Activated CD4-positive, alpha-beta T cell treated with anti-CD3 and anti-CD28 coated beads, Interleukin-2, amount 50 U/mL, for 4 hours (primary cell): ENCODE measurements at places on chromosomes 3 and 15.

- no peak for DNase-seq
These were observed 61.6 kb upstream of the RYK start for GRCh38 chr3:134312072-134312872.

DNA sequence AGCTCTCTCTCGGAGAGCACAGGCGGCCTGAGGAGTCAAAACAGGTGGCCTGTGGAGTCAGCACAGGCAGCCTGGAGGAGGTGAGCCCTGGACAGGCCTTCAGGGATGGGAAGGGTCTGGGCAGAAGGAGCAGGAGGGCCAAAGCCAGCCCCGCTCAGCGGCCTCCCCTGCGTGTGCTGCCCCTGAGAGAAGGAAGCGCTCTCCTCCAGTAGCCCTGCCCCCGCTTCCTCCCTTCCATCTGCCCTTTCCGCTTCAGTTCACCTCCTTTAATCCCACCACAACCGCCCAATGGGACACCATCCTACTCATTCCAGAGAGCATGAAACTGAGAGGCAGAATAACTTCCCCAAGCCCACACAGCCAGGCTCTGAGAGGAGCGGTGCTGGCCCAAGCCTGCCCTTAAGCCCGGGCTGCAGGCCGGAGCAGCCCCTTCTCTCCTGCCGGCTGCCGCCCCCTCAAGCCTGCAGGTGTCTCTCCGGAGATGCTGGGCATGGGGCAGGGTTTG, 3.2 kb upstream of the NR2E3 start:
- no peak for DNase-seq

- DNase-seq: no peak
These were observed 130.3 kb upstream of the CDIN1 start for GRCh38 chr15:36449084-36449661.

DNA sequence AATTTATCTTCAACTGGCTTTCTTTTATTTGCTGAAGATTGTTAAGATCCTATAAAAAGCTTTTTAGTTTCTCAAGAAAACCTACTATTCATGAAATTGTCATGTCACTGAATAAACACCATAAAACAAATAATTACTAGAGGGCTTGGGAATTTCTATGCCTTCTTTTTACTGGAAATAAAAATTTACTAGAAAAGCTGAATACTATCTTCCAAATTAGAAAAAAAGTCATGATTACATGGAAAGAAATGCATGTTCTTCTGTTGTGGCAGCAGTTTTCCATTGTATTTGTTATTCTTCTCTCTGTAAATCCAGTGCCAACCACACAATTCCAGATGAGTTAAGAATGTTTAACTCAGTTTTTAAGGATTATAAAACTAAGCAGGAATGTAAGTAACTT, 153.8 kb downstream of the RAP2B start:
- DNase-seq: no peak

DNA sequence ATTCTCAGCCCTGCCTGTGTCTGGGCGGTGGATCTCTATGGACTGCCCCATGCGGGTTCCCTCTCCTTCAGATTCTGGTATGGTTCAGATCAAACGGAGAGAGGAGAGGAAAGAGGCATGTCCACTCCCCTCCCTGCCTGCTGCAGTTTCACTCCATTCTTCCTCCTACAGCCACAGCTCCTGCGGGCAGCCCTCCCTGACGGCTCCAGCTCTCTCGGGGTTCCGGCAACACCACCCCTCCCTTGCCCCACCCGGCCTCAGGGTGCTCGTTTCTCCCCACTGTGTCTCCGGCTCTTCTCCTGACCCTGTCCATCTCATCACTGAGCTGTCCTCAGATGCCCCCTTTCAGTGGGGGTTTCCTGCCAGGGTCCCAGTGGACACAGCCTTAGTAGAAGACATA, 13.9 kb downstream of the TRH start:
- no peak for DNase-seq

- no peak for DNase-seq
These were observed 124.0 kb upstream of the LRRN1 start for GRCh38 chr3:3675186-3675585.

DNA sequence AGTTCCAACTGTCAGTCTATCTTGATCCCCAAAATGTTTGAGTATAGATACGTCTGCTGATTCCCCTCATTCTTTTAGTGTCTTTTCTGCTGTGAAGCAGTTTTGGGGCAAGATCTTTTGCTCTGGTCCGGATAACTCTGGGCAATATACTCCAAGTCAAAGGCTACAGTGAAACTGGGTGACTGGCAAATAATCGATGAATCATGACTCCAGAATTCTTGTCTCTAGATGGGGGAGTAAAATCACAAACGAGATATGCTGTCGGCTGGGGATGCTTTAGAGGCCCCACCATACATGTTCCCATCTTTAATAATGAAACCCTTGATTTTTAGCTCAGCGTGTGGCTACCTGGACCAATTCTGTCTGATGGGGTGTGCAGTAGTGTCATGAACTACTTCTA, 76.5 kb downstream of the KLF13 start:
- no peak for DNase-seq

DNA sequence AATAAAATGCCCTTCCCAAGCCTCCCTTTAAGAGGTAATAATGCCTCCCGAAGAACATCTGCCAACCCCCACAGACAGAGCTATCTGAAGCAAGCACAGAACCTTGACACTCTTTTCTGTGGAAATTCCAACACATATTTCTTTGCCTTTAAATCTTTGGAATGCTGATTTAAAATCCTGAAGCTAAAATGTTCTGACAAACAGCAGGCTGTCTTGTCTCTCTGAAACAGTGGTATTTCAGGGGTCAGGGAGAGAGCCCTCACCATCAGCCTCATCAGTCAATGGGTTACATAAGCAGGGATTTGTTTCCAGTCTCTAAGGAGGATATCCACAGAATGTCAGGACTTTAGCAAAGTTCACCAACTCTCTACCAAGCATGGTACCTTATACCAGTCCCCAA, 27.8 kb upstream of the ARHGEF3 start:
- no peak for DNase-seq

DNA sequence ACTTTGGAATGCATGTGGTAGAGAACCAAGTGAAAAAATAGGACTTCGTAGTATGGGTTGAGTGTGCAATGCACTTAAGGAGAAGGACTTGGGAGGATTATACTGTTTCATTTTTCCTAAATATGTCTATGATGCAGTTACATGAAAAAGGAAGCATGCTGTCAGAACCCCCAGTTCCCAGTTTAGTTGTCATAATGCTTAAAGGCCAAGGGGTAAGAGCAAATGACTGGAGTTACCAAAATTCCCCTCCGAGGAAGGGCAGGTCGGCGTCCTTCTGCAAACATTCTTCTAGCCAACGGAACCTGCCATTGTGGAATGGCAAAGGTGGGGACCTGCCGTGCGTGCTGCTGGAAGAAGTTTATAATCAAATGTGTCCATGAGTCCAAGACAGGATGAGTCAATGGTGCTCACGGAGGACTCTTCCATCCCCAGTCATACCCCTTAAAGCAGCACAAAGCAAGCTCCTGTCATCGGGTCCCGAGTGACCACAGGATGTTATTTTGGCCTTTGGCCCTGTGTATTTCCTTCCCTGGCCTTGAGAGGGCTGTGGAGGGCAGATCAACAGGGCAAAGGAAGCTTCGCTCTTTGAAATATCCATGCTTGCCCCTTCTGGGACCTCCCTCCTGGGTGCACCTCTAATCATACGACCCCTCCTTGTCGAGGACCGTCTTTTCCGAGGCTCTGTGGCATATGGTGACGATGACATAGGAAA, 93.2 kb downstream of the SLCO3A1 start:
- no peak for DNase-seq

GRCh38 chr3:62134061-62134496, 239.3 kb downstream of the FEZF2 start:
- DNase-seq: no peak
